ENCODE measurements at places on chromosomes 4 and X.

- no peak for DNase-seq
Measured at GRCh38 chr4:53455766-53456165, 78.3 kb downstream of the FIP1L1 start.

- DNase-seq, result no peak
Measured at GRCh38 chr4:8077181-8078108, 81.2 kb downstream of the ABLIM2 start.

GRCh38 chr4:4784379-4784778, 75.1 kb upstream of the MSX1 start:
- DNase-seq, result no peak

GRCh38 chr4:14125375-14126129, 498.0 kb upstream of the BOD1L1 start:
- DNase-seq, result peak; percentile 6

GRCh38 chr4:38013461-38014366, 53.5 kb downstream of the PTTG2 start:
- no peak for DNase-seq

GRCh38 chr4:47686294-47686872, 151.5 kb downstream of the CORIN start:
- DNase-seq, result peak; percentile 64

DNA sequence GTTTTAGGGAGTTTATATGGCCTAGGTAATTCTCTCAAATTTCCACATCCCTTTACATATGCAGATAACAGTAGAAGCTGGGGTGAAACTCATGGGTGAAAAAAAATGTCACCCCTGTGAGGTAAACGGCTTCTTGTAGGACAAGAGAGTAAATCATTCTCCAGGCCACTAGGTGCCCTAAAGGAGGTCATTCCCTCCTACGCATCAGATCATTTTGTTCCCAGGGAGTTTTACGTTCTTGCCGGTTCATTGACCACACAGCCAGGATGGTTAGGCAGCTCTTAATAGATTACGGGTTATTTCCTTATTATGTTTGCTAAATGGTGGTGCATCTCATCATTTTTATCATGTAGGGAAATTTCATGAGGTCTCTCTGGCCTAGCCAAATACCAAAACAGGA, 225.8 kb upstream of the NOCT start:
- no peak for DNase-seq

DNA sequence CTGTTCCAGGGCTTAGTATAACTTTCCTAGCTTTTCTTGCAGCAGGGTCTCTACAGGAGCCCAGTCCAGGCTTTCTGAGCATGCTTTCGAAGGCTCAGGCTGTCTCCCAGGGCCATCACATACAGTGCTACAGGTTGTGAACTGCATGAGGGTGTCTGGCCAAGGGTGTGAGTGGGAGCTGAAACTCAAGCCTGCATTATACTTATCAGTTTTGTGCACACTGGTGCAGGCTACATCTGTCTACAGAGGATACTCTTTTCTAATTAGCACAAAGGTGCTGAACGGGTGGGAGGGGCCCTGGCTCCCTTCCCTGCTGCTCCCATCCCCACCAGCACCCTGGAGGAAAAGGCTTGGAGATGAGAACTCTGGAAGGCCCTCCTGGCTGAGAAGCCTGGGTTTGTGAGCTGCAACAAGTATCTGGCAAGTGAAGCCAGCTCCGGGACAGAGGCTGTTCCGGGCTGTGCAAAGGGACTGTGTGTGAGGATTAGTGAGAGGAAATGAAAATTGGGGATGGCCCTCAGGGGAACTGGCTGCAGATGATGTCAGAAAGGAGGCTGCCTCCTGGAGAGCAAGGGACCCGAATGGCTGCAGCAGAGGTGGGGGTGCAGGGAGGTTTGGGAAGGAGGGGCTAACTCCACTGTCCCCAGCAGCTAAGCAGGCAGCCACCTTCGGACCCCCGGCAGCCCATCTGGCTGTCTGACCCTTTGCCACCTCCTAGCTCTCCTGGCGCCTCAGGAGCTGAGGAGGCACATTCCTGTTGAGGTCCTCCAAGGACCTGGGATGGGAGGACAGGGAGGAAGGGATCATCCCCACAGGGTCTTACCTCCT, 68.5 kb downstream of the EFNB1 start:
- peak; percentile 82 for DNase-seq

DNA sequence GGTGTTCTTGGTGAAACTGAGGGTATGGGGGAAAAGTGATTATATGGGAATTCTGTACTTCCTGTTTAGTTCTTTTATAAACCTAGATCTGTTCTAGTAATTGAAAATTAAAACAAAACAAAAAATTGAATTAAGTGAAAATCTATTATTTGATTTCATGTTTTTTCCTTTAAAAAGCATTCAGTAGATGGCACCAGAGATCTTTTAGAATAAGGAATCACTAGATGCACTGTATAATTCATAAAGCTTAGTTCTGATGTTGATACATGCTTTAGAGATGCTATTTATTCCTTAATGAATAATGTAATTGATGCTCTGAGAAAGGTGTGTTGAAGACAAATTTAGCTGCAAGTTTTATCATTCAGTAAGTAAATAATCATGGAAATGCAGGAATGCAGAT, 87.3 kb downstream of the LCORL start:
- DNase-seq, result peak; percentile 14

DNA sequence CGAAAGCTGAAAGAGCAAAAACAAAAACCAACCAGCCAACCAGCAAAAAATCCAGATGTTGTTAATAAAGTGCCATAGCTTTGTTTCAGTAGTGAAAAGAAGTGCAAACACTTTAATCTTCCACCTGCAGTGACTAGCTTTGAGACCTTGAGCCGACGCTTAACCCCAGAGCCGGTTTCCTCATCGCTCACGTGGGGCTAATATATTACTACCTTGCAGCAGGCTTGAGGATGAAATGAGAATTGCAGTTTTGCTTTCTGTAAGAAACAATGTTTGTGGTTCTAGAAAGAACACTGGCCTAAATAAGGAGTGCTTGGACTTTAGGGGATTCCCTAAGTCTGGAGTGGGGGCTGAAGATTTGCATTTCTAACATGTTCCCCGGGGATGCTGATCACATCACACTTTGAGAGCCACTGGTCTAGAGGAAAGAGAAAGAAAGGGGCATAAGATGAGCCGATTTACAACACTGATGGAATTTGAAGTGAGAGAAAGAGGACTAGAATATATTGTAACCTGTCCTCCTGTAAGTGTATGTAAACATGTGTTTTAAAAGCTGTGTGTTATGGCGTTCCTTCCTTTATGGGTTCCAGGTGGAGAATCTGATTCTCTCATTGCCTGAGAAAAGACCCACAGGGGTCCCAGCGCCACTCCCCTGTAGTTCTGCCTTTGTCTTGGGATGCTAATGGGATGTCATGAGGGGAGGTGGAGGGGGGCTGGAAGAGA, 1.4 kb downstream of the FGF2 start:
- peak; percentile 38 for DNase-seq
